ENCODE measurements at places on chromosomes 6 and 20.

GRCh38 chr20:45128099-45128498 is 3.8 kb upstream of the WFDC12 start:
- H3K4me1 ChIP-seq: no peaks in the 10 kb centered on the region
- H3K4me3 ChIP-seq: no peak overlapping the region
- no peak for DNase-seq
- no peak overlapping the region for H3K27ac ChIP-seq

GRCh38 chr6:137309078-137309762 is 90.0 kb upstream of the IFNGR1 start:
- no peak overlapping the region for H3K4me3 ChIP-seq
- H3K27ac ChIP-seq: no peak overlapping the region

DNA sequence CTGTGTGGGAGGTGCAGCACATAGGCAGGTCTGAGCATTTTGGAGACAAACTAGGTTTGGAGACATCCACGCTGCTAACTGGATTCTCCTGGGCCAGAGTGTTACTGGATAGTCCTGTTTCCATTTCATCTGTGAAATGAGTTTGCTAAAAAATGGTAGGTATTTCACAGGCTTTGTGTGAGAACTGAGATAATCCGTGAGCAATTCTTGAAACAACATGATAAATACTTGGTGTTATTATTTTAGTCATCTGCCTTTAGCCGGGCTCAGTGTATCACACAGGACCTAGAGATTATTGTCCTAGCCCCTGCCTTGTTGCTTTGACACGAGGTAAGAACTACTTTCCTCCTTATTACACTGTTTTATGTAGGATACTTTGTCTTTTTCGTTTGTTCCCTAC is 63.0 kb downstream of the PRR18 start:
- H3K27me3 ChIP-seq: no peaks in the 10 kb centered on the region
- DNase-seq: no peak
- no peaks in the 10 kb centered on the region for H3K4me1 ChIP-seq
- no peak overlapping the region for H3K27ac ChIP-seq

DNA sequence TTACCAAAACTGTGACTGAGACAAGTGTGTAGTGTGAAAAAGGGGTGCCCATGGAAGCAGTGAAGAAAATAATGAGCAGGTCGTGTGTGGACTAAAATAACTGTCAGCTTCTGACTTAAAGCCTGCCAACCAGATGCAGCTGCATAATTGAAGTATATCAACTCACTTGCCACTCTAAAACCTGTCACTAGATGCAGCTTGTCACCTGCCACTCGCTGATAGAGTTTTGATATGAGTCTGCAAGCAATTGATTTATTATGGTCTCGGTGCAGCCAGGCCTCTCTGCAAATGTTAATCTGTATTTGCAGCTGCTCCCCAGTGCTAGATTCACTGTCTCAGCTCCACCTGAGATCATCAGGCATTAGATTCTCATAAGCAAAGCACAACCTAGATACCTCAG is 1090.0 kb upstream of the EYS start:
- H3K4me3 ChIP-seq: no peak overlapping the region
- H3K36me3 ChIP-seq: no peaks in the 10 kb centered on the region
- no peaks in the 10 kb centered on the region for H3K4me1 ChIP-seq
- no peaks in the 10 kb centered on the region for H3K27me3 ChIP-seq
- DNase-seq: no peak
- H3K27ac ChIP-seq: no peak overlapping the region

DNA sequence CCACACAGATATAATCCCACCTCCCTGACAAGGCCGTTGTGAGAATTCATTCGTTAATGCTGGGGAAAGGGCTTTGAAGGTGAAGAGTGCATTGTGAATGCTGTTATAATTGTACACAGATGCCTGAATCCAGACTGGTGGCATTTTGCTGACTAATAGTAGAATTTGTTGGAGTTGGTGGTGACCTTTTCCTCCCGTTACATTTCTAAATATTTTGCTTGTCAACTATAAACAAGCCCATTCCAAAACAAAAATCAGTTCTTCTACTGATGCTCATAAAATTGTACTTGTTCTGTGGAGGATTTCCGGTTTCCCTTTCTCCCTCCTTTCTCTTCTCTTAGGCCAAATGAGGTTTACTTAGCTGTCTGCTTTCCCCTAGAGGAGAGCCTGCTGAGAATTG is 253.1 kb upstream of the SUPT3H start:
- no peaks in the 10 kb centered on the region for H3K36me3 ChIP-seq
- no peak for DNase-seq
- peaks cover 5% of the 10 kb centered on the region for H3K4me1 ChIP-seq
- H3K4me3 ChIP-seq: no peak overlapping the region
- no peaks in the 10 kb centered on the region for H3K27me3 ChIP-seq

DNA sequence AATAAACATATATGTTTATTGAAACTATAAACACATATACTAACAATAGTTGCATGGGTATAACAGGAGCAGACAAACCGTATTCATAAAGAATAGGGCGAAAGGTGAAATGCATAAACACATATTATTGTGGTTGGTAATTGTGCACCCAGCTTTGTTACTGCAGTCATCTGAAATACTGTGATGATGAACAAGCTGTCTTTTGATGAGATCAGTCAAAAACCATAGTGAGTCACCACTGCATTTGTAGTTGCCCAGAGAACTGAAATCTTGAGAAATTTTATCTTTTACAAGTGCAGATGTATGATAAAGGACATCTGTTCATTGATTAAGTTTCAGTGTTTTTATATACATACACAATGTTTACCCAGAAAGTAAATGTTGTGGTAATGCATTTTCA is 133.7 kb downstream of the MYO6 start:
- H3K27me3 ChIP-seq: no peaks in the 10 kb centered on the region
- H3K27ac ChIP-seq: no peak overlapping the region
- H3K4me1 ChIP-seq: no peaks in the 10 kb centered on the region
- DNase-seq: no peak
- peaks cover 3% of the 10 kb centered on the region for H3K36me3 ChIP-seq
- no peak overlapping the region for H3K4me3 ChIP-seq

DNA sequence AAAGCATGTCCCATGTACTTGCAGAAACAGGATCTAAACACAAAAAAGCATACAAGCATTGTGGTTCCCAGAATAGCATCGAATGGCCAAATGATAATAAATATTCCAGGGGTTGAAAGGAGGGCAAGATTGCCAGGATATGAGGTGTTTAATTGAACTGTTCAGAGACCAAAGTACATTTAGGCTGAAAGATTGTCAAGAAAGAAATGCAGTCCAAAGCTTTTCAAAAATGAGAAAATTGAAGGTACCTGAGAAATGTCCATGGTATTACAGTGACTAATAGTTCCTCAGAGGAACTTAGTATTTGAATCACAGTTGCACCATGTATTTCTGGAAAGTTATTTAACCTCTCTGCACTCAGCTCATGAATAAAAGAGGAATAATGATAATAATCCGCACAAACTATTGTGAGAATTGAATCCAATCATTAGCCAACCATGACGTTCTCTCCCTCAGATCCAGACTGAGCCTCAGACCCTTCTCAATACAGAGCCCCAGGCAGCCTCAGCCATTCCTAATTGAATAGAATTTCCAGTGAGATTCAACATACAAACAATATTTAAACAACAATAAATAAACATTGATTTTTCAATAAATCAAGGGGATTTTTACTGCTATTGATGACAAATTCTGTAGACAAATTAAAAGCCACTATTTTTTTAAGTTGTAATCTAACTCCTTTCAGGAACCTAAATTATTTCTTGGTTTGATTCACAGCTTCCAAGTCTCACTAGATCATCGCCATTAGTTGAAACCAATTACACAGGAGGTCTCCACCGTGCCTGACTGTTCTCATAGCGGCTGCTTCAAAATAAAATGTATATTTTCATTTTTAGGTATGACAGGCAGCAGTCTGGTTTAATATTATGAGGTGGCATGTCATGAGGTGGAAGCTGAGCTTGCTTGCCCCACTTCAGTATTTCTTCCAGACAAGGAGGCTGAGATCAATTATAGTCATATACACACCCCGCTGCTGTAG is 144.3 kb upstream of the TENT5A start:
- DNase-seq: no peak
- H3K4me3 ChIP-seq: no peak overlapping the region
- H3K4me1 ChIP-seq: no peaks in the 10 kb centered on the region
- H3K27ac ChIP-seq: no peak overlapping the region
- H3K27me3 ChIP-seq: no peaks in the 10 kb centered on the region
- H3K36me3 ChIP-seq: no peaks in the 10 kb centered on the region

GRCh38 chr6:153437193-153437592 is 306.1 kb upstream of the RGS17 start:
- H3K36me3 ChIP-seq: no peaks in the 10 kb centered on the region
- peaks cover 11% of the 10 kb centered on the region for H3K27me3 ChIP-seq
- no peak overlapping the region for H3K27ac ChIP-seq
- DNase-seq: no peak
- H3K4me3 ChIP-seq: no peak overlapping the region

DNA sequence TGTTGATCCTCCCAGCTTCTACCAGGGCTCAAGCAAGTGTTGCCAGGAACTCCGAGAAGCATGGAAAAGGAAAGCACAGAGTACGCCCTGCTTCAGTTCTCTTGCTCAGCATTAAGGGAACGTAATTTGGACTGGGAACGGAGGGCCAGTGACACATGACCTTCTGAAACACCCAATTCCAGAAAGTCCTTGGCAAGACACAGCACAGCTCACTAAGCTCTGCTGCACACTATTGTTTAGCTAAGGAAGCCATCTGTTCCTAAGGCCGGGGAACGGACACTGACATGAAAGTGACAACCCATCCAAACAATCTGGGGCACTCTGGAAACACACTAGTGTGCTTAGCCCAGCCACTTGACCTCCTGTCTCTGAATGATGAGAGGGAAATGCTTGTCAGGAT is 56.9 kb upstream of the NXT1 start:
- H3K4me3 ChIP-seq: no peak overlapping the region
- H3K27me3 ChIP-seq: peaks cover 39% of the 10 kb centered on the region
- no peaks in the 10 kb centered on the region for H3K4me1 ChIP-seq
- DNase-seq: no peak
- no peaks in the 10 kb centered on the region for H3K36me3 ChIP-seq

DNA sequence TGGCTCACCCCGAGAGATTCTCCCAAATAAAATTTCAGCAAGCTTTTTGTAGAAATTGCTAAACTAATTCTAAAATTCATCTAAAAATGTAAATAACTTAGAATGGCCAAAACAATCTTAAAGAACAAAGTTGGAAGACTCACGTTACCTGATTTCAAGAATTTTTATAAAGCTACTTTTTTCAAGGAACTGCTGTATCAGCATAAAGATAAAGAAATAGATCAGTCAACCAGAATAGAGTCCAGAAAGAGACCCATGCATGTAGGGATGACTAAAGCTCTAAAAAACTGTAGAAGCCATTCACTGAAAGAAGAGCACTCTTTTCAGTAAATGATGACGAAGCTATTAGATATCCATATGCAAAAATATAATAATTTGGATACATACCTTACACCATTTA is 652.1 kb downstream of the TBC1D32 start:
- H3K27ac ChIP-seq: no peak overlapping the region
- no peak for DNase-seq
- H3K4me1 ChIP-seq: no peaks in the 10 kb centered on the region
- H3K4me3 ChIP-seq: no peak overlapping the region

GRCh38 chr6:743320-744096 is 50.6 kb upstream of the EXOC2 start:
- DNase-seq: no peak
- no peaks in the 10 kb centered on the region for H3K36me3 ChIP-seq
- no peak overlapping the region for H3K27ac ChIP-seq
- H3K4me3 ChIP-seq: no peak overlapping the region
- H3K4me1 ChIP-seq: no peaks in the 10 kb centered on the region
- no peaks in the 10 kb centered on the region for H3K27me3 ChIP-seq

DNA sequence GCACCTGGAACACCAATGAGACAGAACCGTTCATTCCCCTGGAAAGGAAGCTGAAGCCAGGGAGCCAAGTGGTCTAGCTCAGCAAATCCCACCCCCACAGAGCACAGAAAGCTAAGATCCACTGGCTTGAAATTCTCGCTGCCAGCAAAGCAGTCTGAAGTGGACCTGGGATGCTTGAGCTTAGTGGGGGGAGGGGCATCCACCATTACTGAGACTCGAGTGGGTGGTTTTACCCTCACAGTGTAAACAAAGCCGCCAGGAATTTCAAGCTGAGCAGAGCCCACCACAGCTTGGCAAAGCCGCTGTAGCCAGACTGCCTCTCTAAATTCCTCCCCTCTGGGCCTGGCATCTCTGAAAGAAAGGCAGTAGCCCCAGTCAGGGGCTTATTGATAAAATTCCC is 53.1 kb downstream of the KIF16B start:
- H3K36me3 ChIP-seq: no peaks in the 10 kb centered on the region
- H3K4me1 ChIP-seq: peaks cover 4% of the 10 kb centered on the region
- H3K27me3 ChIP-seq: no peaks in the 10 kb centered on the region
- DNase-seq: no peak

- H3K27me3 ChIP-seq: no peaks in the 10 kb centered on the region
- H3K27ac ChIP-seq: no peak overlapping the region
- DNase-seq: no peak
- no peak overlapping the region for H3K4me3 ChIP-seq
- no peaks in the 10 kb centered on the region for H3K36me3 ChIP-seq
Measured at GRCh38 chr20:47090835-47091234, 196.2 kb downstream of the EYA2 start.

- no peak overlapping the region for H3K27ac ChIP-seq
- H3K27me3 ChIP-seq: no peaks in the 10 kb centered on the region
- peaks cover 51% of the 10 kb centered on the region for H3K36me3 ChIP-seq
- no peak overlapping the region for H3K4me3 ChIP-seq
Measured at GRCh38 chr6:24410622-24411021, 7.9 kb downstream of the MRS2 start.

All from HCT116 (cell line).